ENCODE measurements at places on chromosomes 3 and 15.
A peak's percentile ranks its signal among the peaks of the same experiment; 100 is the strongest.

- DNase-seq, result no peak
Measured at GRCh38 chr3:95711789-95712188, 1102.6 kb upstream of the EPHA6 start.

DNA sequence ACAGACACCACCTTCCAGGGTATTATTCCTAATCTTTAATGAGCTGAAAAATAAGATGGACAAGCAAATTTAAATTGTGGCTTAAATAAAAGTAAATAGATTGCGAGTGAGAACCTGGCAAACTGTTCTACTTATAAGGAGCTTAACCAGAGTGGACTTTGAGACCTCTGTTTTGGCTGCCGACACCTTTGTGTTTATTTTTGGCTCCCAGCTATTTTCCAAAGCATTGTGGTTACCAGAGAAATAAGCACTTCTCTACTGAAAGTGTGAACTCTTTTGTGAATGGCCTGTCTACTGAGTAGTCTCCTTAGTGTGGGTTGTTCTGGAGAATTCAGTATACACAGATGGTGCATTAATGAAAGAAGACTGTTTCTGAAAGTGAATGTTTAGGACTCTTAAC lies 109.4 kb downstream of the ATP8B4 start:
- no peak for DNase-seq

- DNase-seq, result no peak
Measured at GRCh38 chr15:92879949-92880725, 20.0 kb upstream of the CHD2 start.

- DNase-seq, result no peak
Measured at GRCh38 chr3:118781232-118781631, 253.4 kb downstream of the IGSF11 start.

- DNase-seq, result no peak
Measured at GRCh38 chr3:126245811-126246727, 65.7 kb upstream of the ALDH1L1 start.

- DNase-seq, result no peak
Measured at GRCh38 chr3:152037953-152038352, 164.5 kb downstream of the SUCNR1 start.

GRCh38 chr3:41324156-41324475 lies 124.8 kb downstream of the CTNNB1 start:
- DNase-seq, result no peak

GRCh38 chr3:13670292-13670691 lies 121.4 kb downstream of the FBLN2 start:
- DNase-seq, result no peak

- DNase-seq, result no peak
Measured at GRCh38 chr3:173977747-173978146, 580.2 kb downstream of the NLGN1 start.

DNA sequence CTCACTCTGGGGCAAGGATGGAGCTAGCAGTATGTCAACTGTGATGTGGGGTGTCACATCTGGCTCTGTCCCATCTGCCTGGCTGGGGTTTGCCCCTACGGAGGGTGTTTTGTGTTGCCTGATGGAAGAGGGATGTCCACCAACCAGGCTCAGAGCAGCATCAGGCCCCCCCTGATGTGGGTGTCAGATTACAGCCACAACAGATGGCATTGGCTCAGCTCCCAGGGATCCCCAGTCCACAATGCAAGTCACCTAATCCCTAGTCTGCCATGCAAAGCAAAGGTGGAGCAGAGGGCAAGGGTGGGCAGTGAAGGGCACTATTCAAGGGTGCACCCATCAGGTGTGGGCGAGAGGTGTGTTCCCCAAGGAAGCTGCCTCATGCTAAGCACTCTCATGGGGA lies 48.9 kb upstream of the AMOTL2 start:
- DNase-seq, result no peak

GRCh38 chr3:52086976-52087663 lies 30.7 kb upstream of the DUSP7 start:
- no peak for DNase-seq

DNA sequence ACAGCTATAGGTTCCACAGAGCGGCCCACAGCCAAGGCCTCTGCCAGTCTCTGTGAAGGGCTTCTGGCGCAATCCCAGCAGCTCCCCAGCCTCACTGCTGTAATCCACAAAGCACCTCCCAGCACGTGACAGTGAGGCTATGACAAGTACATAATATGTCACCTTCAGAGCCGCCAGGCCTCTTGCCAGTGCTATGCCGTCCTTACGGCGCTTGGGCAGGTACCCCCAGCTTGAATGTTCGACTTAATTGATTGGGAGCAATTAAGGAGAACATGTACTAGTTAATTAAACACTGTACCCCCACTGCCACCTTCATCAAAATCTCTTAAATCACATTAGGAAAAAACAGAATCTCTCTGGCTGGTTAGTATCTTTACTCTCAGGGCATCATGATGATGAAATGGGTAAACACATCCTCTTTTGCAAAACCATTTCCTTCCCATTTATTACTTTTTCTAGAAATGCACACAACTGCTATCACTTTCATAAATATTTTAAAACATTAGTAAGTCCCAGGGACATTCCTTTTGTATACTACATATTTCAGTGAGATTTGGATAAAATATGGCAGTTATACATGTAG lies 169.9 kb downstream of the XXYLT1 start:
- DNase-seq, result no peak

- DNase-seq, result no peak
Measured at GRCh38 chr3:53628536-53629401, 134.4 kb downstream of the CACNA1D start.

GRCh38 chr3:41251593-41251992 lies 52.3 kb downstream of the CTNNB1 start:
- DNase-seq, result no peak

DNA sequence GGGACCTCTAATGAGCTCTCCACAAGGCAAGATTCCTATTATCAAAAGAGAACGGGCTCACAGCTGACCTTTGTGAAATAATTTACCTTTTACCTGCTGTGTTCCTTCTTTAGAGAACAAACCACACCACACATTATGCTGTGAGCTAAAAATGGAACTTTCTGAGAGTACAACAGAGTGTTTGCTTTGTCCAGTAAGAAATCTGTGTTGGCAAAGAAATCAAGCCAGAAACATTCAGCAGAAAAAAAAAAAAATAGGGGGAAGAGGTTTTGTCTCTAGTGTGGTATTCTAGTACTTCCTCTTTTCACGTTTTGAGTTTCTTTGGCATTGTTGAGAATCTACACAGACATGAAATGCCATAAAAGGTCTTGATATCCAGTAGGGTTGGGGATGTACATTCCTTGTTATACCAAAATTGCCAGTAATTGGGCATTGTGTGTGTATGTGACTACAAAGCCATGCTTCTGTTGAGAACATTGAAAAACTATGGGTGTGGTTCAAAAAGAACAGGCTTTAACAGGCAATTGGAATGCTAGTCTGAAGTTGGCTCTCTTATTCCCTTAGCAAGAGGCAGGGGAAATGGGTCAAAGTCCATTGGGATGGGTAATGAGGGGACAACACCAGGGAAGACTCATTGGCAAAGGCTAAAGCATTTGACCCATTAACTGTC lies 273.5 kb downstream of the NEK10 start:
- DNase-seq, result no peak

GRCh38 chr15:69008056-69008455 lies 6.4 kb upstream of the NOX5 start:
- no peak for DNase-seq

DNA sequence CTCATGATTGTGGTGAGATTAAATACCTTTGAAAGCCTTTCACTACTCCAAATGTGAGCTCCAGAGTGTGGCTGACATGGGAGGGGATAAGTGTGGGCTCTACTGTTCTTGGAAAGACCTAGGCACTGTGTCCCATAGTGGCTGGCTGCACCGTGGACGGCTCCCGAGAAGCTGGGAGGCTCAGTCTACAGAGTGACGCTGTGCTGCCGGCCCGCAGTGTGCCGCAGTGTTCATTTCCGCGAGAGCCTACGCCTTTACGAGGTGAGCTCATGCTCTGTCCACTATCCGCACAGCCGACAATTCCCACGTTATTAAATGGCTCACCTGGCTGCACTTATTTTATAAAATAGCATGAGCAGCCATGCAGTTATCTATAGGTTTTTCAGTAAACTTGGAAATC lies 66.9 kb downstream of the MTHFS start:
- no peak for DNase-seq

DNA sequence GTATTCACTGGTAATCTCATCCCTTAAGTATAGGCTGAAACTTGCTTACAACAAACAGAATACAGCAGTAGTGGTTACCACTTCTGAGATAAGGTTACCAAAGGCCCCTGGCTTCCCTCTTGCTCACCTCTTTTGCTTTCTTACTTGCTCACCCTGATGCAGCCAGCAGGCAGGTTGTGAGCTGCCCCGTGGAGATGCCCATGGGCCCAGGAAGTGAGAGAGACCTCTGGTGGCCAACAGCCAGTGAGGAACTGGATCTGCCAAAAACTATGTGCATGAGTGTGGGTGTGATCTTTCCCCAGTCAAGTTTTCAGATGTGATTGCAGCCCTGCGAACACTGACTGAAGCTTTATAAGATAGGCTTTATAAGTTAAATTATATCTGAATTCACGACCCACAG lies 48.7 kb downstream of the NMNAT3 start:
- no peak for DNase-seq

GRCh38 chr3:122382888-122383666 lies at the start of gene MIX23:
Gene MIX23, minus strand, starts transcription at chr3:122383231. Its CDS starts 7 bp downstream, at chr3:122383224.
- DNase-seq, result peak; percentile 26

DNA sequence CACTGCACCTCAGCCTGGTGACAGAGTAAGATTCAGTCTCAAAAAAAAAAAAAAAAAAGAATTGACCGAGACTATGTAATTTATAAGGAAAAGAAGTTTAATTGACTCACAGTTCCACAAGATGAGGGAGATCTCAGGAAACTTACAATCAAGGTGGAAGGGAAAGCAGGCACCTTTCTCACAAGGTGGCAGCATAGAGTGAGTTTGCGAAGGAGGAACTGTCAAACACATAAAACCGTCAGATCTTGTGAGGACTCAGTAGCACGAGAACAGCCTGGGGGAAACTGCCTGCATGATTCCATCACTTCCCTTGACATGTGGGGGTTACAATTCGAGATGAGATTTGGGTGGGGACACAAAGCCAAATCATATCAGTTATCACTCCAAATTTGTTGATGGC lies 380.9 kb downstream of the EDEM1 start:
- no peak for DNase-seq

DNA sequence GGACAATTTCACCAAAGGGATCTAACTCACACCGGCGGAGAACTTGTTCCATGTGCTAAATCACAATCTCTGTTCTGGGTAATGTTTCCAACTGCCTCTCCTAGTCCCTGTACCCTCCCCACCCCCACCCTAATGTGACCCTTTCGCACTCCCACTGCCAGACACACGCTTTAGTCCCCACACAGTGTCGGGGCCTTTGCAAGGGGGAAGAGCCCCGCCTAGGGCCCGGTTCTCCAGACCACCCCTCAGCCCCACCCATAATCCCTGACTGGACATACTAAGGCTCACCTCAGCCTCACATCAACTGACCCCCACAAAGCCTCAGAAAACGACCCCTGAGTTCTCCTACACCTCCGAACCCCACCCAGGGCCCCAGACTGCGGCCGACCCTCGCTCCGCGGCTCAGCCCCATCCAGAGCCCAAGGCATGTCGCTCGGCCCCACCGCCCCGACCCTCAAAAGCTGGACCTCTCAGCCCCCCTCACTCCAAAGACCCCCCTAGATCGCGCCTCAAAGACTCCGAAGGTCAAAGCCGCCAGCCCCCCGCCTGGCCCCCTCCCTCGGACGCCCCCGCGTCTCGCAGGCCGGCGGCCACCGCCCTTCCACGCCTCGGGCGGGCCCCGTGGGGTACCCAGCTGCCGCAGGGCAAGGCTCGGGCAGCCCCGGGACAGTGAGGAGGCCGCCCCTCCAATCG lies 72.0 kb upstream of the MAP4 start:
- DNase-seq, result no peak

GRCh38 chr15:34323217-34323616 lies 14.4 kb downstream of the SLC12A6 start:
- no peak for DNase-seq

- no peak for DNase-seq
Measured at GRCh38 chr3:166071-166470, 30.5 kb upstream of the CHL1 start.

DNA sequence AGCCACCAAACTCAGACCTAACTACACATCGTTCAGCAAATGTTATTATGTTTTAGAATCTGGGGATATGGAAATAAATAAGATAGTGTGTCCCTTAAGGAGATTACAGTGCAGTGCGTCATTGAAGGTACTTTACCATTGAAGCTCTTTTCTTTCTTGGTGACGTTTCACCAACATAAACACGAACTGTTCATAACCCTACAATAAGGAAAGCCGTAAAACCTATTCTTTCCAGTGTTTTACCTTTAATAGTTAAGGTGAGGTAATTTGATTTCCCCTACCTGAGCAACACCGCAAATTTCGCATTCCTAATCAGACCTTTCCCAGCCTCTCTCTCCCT lies 826 bp downstream of the CCDC66 start:
- DNase-seq, result no peak

DNA sequence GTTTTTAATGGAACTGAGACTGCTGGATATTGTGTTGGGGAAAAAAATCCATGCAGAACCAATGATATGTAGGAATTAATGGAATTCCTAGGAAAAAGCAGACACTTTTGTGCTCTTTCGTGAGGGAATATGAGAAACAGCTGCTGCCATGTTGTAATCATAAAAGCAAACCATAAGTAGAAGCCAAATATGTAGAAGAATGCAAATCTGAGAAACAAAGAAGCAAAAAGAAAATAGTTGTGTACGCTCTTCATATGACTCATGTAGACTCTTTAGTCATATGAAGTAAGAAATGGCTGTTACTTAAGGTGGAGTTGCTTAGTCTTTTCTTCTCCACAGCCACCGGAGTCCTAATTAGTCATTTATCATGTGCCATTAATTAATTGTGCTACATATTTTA lies 298.6 kb upstream of the ZNF717 start:
- DNase-seq, result no peak

- DNase-seq, result no peak
Measured at GRCh38 chr3:189724356-189724755, 93.2 kb downstream of the TP63 start.

DNA sequence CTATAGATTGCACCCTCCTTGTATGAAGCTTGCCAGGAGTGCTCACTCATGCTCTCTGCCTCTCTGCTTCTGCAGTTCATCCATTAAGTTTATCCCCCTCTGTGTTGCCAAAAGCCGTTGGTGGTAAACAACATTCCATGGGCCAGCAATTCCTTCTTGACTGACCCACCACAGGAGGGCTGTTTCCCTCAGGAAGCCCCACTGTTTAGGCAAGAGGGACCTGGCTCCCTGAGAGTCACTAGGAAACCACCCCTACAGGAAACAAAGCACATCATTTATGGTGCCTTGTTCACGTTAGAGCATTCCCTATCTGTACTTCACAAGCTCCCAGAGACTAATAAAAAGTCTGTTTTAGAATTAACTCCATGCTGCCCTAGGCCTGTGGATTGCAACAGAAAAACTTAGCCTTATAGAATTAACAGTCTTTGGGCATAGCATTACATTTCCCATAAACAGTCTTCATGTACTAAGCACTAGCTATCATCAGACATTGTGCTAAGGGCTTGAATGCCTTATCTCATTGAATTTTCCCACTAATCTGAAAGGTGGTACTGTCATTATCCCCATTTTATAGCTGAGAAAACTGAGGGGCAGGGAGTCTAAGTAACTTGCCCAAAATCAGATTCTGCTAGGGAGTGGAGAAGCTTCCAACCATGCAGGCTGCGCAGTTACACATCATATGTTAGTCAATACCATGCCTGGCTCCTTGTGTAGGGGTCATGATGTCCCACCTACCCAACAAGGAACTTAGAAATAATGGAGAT lies 149.9 kb downstream of the SHQ1 start:
- DNase-seq, result no peak
